ENCODE measurements at places on chromosomes 6 and 20. TPM values are rescaled to one million over a fixed set of nuclear protein-coding genes. Genes with fewer than 3 reads are reported as not detected.

DNA sequence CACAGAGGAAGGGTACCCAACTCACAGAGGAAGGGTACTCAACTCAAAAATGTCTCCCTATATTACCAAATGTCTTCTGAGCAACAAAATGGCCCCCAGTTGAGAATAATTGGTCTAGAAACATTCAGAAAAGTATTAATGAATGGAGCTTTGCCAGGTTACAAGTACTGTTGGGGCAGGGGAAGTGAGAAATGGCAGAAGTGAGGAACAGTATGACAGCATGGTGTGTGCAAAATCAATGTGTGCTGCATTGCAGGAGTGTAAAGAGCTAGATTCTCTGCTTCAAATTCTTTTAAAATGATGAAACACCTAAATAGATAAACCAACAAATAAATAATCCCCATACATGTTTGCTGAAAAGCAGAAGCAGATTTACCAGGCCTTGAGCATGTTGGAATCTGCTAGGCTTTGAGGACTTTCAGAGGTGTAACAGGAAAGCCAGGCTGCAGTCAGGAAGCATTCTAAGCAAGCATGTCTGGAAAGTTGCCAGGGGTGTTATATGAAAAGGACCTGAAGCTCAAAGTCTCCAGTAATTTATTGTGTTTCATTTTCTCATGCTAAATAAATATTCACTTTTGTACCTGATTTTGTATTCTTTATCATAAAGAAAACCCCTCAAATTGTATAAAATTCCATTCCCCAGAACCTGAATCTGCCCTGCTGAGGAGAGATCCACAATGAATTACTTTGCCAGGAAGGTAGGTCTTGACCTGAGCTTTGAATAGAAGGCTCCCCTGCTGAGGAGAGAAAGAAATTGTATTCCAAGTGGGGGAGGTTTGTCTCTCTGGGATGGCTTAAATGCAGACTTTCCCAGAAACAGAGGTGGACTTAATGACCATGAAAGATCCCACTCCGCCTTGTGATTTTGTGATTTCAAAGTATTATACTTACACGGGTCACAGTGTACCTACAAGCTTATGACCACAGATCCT is 265.0 kb upstream of the MARCKS start:
- no peak for DNase-seq
- peaks cover 15% of the 10 kb centered on the region for H3K4me1 ChIP-seq
- no peaks in the 10 kb centered on the region for H3K36me3 ChIP-seq
- no peaks in the 10 kb centered on the region for H3K27me3 ChIP-seq

The NTSR1 gene
- total RNA-seq, result not detected

GRCh38 chr20:8627340-8628004 is 441.4 kb upstream of the PLCB4 start:
- H3K4me1 ChIP-seq, result no peaks in the 10 kb centered on the region
- no peak overlapping the region for H3K27ac ChIP-seq
- H3K27me3 ChIP-seq, result no peaks in the 10 kb centered on the region
- H3K4me3 ChIP-seq, result no peak overlapping the region

DNA sequence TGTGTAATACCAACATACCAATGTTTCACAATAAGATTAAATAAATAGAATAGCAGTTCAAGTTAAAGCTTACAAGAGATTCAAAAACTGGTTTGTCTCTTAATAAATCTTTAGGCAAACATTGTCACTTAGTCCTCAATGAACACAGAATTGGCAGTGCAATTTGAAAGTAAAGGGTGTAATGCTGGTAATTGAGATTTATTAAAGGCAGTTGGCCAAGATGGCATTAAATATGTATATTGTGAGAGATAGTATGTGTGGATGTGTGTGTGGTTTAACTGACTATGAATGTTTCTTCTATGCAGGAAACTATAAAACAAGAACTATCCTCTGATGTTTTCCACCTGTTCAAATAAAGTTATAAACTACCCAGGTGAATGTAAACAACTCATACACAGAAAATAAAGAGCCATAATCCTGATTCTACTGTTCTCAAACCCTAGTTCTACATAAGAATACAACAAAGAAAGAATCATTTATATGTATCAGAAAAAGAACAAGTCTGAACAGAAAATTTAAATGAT is 267.9 kb upstream of the PTCHD4 start:
- no peak overlapping the region for H3K4me3 ChIP-seq
- no peaks in the 10 kb centered on the region for H3K36me3 ChIP-seq
- H3K27ac ChIP-seq, result no peak overlapping the region
- H3K4me1 ChIP-seq, result no peaks in the 10 kb centered on the region
- H3K27me3 ChIP-seq, result no peaks in the 10 kb centered on the region

- DNase-seq, result no peak
- H3K4me1 ChIP-seq, result no peaks in the 10 kb centered on the region
- no peak overlapping the region for H3K4me3 ChIP-seq
- H3K27me3 ChIP-seq, result no peaks in the 10 kb centered on the region
- no peak overlapping the region for H3K27ac ChIP-seq
Measured at GRCh38 chr6:12286373-12287110, 3.6 kb upstream of the EDN1 start.

DNA sequence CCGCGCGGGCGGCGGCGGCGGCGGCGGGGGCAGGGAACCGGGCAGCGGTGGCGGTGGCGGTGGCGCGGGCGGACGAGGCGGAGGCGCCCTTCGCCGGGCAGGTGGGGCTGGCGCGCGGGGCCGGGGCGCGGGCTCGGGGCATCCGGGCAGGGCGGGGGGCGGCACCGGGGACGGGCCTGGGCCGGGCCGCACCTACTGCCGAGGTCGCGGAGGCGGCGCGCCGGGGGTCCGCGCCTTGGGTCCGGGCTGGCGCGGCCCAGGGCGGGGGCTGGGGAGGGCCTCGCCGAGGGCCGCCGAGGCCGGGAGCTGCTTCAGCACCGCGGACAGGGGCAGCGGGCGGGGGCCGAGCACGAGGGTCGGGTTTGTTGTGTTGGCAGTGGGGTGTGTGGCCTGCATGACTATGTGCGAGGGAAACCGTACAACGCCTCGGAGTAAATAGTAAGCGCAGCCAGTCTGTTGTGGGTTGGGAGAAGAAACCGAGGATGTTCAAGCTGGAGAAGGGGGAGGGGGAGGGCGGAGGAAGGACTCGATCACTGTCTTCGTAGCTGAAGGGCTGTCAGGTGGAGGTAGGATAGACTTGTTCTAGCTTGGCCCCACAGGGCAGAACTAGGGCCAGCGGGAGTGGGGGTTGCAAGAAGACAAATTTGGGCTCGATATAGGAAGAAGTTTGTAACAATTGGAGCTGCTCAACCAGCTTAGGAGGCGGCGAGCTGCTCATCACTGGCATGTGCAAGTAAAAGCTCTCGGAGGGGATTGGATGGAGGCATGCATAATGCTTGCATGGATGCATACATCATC is 593 bp downstream of the MMP24 start:
- H3K36me3 ChIP-seq, result no peaks in the 10 kb centered on the region
- peaks cover 5% of the 10 kb centered on the region for H3K4me1 ChIP-seq
- no peak for DNase-seq
- H3K27ac ChIP-seq, result no peak overlapping the region

- H3K36me3 ChIP-seq, result no peaks in the 10 kb centered on the region
- H3K27ac ChIP-seq, result no peak overlapping the region
- H3K4me1 ChIP-seq, result no peaks in the 10 kb centered on the region
- H3K27me3 ChIP-seq, result no peaks in the 10 kb centered on the region
Measured at GRCh38 chr6:18270216-18270615, 5.9 kb upstream of the DEK start.

GRCh38 chr6:104896914-104897313 is 37.2 kb upstream of the HACE1 start:
- no peaks in the 10 kb centered on the region for H3K36me3 ChIP-seq
- no peaks in the 10 kb centered on the region for H3K27me3 ChIP-seq
- no peak overlapping the region for H3K4me3 ChIP-seq
- H3K27ac ChIP-seq, result no peak overlapping the region
- no peak for DNase-seq

- no peaks in the 10 kb centered on the region for H3K36me3 ChIP-seq
- no peaks in the 10 kb centered on the region for H3K27me3 ChIP-seq
- no peak overlapping the region for H3K4me3 ChIP-seq
- DNase-seq, result no peak
- H3K27ac ChIP-seq, result no peak overlapping the region
Measured at GRCh38 chr20:37253087-37253486, 8.5 kb downstream of the GHRH start.

The HAO1 gene
- not detected for total RNA-seq

The MRPS18A gene
- total RNA-seq, result 64.4 TPM

The NKX2-4 gene
- not detected for total RNA-seq

- no peak overlapping the region for H3K4me3 ChIP-seq
- no peaks in the 10 kb centered on the region for H3K4me1 ChIP-seq
- no peaks in the 10 kb centered on the region for H3K27me3 ChIP-seq
- DNase-seq, result no peak
- no peak overlapping the region for H3K27ac ChIP-seq
Measured at GRCh38 chr6:165049362-165049761, 260.0 kb downstream of the C6orf118 start.

The GPX5 gene
- total RNA-seq, result not detected

The PPIL1 gene
- total RNA-seq, result 14.0 TPM

The SLC32A1 gene
- not detected for total RNA-seq

GRCh38 chr20:57335392-57335791 is 5.8 kb downstream of the SPO11 start:
- no peak overlapping the region for H3K27ac ChIP-seq
- no peak for DNase-seq
- no peaks in the 10 kb centered on the region for H3K27me3 ChIP-seq
- no peaks in the 10 kb centered on the region for H3K36me3 ChIP-seq
- no peak overlapping the region for H3K4me3 ChIP-seq
- no peaks in the 10 kb centered on the region for H3K4me1 ChIP-seq

- peak overlapping the region; percentile 22 for H3K27ac ChIP-seq
- no peak overlapping the region for H3K4me3 ChIP-seq
- no peaks in the 10 kb centered on the region for H3K27me3 ChIP-seq
Measured at GRCh38 chr20:51446656-51447055, 95.9 kb downstream of the NFATC2 start.

- H3K4me1 ChIP-seq, result no peaks in the 10 kb centered on the region
- H3K4me3 ChIP-seq, result no peak overlapping the region
- no peaks in the 10 kb centered on the region for H3K27me3 ChIP-seq
- H3K36me3 ChIP-seq, result no peaks in the 10 kb centered on the region
Measured at GRCh38 chr6:4466769-4467480, 309.3 kb upstream of the CDYL start.

The FOXC1 gene
- total RNA-seq, result 2.7 TPM

GRCh38 chr6:43078691-43079090 is 2.6 kb downstream of the PTK7 start:
- H3K27ac ChIP-seq, result no peak overlapping the region
- no peaks in the 10 kb centered on the region for H3K27me3 ChIP-seq
- no peaks in the 10 kb centered on the region for H3K4me1 ChIP-seq
- DNase-seq, result no peak

The CCN5 gene
- total RNA-seq, result 32.2 TPM

- no peaks in the 10 kb centered on the region for H3K4me1 ChIP-seq
- no peaks in the 10 kb centered on the region for H3K36me3 ChIP-seq
- no peaks in the 10 kb centered on the region for H3K27me3 ChIP-seq
Measured at GRCh38 chr6:44641344-44642031, 254.0 kb downstream of the CDC5L start.

The OR2J3 gene
- total RNA-seq, result not detected
